Retina (tissue), 1 donor: ENCODE measurements at places on chromosomes 2 and 18.

DNA sequence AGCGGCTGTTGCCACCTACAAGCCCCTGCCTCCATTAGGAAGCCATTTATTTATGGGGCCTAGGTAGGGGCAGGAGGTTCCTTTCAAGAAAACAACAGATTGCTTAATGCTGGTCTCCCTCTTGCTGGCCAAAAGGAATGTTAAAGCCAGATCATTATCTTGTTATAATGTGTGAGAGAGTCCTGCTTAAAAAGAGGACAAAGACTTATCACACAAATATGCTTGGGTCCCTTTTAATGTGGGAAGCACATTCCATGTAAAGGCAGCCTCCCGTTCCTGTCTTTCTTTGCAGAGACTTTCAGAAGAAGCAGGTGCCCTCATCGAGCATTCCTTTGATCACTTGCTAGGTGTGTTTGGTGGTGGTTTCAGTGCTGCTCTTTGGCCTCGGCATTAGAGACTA lies 76.4 kb downstream of the AGAP1 start:
- DNase-seq = no peak

- DNase-seq = no peak
Observed at GRCh38 chr2:238438856-238439849, 12.4 kb downstream of the ASB1 start.

DNA sequence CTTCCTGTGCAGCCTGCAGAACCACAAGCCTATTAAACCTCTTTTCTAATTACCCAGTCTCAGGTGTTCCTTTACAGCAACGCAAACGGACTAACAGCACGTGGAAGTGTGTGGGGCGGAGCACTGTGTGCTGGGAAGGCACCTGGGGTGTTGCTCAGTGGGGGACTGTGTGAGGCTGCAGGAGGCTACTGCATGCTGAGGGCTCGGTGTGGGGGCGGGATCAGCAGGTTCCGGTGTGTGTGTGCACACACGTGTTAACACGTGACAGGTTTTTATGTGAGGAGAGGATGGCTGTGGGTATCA lies 58.9 kb downstream of the ANKMY1 start:
- no peak for DNase-seq

- DNase-seq = no peak
Observed at GRCh38 chr2:10588931-10589330, 100.8 kb downstream of the NOL10 start.

- DNase-seq = no peak
Observed at GRCh38 chr18:7926526-7926925, 359.4 kb downstream of the PTPRM start.

GRCh38 chr2:113211226-113212105 lies 37.7 kb downstream of the PSD4 start:
- no peak for DNase-seq

GRCh38 chr2:25112113-25112512 lies 56.3 kb downstream of the POMC start:
- no peak for DNase-seq

DNA sequence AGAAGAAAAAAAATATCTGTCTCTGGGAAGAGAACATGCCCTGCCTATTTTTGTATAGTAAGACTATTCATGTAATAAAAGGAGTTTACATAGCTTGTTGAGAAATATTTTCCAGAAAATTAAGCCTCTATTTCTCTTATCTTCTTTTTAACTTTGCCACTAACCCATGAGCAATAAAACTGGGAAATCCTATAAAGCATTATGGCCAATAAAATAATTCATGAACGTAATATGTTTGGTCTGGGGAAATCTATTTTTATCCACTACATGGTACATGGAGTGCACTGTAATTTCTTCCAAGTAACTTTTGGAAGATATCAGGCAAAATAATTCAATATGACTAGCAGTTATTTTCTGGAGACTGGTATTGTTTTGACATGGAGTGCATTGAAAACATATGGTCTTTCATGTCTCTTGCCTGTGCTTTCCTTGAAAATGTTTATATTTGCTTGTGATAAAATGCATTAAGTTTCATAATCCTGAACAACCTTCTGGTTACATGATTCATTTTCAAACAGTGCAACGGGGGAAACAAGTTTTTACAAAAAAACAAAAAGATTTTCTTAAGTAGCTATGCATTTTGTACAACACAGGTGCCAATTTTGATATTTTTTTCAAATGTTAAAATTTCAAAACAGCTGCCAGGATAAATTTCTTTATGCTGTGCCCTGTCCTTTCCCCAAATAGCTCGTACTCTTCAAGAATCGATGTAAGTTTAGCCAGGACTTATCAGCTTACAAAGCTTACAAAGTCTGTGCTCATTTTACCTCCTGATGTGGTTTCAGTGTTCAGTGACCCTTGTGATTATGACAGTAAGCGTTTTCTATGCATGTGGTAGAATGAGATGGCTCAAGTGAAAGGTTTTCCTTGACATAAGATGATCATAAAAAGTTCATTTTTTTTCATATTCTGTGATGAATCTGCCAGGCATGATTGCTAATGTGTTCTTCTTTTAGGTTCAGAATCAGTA lies 194.5 kb downstream of the UBE2E3 start:
- no peak for DNase-seq

GRCh38 chr2:101416609-101417008 lies 29.3 kb upstream of the CREG2 start:
- DNase-seq = no peak

GRCh38 chr2:223949241-223949840 lies 4.2 kb upstream of the WDFY1 start:
- DNase-seq = no peak

- DNase-seq = no peak
Observed at GRCh38 chr2:152042636-152043615, 55.9 kb downstream of the CACNB4 start.

GRCh38 chr2:118569876-118570535 lies 277.4 kb downstream of the EN1 start:
- no peak for DNase-seq

DNA sequence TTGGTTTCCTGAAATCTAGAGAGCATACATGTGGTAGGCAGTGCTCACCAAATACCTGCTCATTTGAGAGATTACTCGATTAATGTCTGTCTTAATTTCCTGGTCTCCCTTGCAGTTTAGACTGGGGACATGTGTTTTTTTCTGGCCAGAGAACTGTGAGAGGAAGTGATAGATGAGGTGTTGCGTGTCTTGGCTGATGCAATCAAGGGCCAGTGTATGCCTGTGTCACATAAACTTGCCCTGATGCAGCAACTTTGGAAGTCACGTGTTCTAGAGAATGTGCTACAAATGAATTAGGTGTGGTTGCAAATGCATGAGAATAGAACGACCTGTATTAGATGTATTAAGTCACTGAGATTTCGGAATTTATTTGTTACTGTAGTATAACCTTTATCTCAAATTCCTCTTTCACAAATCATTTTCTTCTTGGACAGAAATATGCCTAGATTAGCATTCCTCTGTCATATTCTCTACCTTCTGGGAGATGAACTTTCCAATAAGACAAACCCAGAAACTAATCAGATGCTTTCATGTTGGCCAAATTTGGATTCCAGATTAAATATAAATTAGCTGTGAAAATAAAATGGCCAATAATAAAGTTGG lies 9.9 kb upstream of the IL1A start:
- DNase-seq = no peak

DNA sequence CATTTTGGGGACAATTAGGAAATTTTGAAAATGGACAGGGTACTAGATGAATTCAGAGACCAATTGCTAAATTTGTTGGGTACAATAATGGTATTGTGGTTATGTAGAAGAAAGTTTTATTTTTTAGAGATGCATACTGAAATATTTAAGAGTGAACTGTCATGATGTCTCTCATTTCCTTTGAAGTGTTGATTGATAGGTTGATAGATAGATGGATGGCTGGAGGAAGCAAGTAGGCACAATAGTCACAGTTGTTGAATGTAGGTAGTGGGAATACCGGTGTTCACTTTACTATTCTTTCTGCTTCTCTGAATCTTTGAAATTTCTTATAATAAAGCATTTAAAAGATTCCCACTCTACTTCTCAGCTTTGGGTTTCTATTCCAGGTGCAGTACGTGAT lies 151.7 kb upstream of the FOSL2 start:
- DNase-seq = no peak

GRCh38 chr2:188076149-188077056 lies 215.3 kb upstream of the GULP1 start:
- DNase-seq = no peak

DNA sequence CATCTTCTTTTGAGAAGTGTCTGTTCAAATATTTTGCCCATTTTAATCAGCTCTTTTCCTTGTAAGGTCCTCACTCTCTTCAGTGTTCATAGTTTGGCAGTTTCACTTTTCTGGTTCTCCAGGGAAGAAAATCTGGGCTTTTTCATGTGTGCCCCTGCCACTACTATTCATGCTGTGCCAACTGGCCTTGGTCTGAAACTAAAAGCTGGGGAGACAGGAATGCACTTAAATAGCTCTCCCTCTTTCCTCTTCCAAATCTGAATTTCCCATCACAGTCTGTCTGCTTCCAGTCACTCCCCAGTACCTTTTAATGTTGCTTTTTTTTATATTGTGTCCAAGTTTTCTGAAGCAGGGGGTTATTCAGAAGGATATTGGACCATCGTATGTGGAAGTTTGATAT lies 574.3 kb upstream of the POU3F3 start:
- DNase-seq = no peak

- DNase-seq = peak; percentile 24
Observed at GRCh38 chr2:44098050-44098449, 70.6 kb upstream of the PPM1B start.

DNA sequence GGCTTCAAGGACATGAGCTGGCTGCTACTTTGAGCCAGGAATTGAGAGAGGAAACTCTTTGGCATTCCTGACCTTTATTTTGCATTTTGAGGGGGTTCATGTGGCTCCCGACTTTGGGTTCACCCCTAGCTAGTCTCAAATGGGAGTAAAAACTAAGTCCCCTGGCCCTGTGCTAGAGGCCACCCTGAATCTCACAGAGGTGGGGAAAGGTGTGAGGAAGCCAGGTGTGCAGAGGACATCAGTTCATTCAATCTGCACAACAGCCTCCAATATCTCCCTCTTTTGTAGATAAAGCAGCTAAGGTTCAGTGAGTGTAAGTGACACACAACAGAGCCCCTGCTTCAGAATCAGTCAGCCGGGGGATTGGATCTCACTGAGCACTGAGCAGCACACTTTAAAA lies 325.7 kb downstream of the DCDC2C start:
- no peak for DNase-seq
